ENCODE measurements at places on chromosomes 3 and 15. TPM values are rescaled to one million over a fixed set of nuclear protein-coding genes. Genes with fewer than 3 reads are reported as not detected.

The ITIH4 gene
- 0.84 TPM for total RNA-seq

The GABRB3 gene
- total RNA-seq: 78.3 TPM

The MCTP2 gene
- total RNA-seq: not detected

The PLA2G4F gene
- total RNA-seq: not detected

The FAM43A gene
- 4.3 TPM for total RNA-seq

The CCK gene
- 1.4 TPM for total RNA-seq

The TIGIT gene
- total RNA-seq: not detected

The AAGAB gene
- 76.4 TPM for total RNA-seq

The CAV3 gene
- not detected for total RNA-seq

The FBXW12 gene
- total RNA-seq: not detected

The PLCL2 gene
- 7.1 TPM for total RNA-seq

The TRIM59 gene
- total RNA-seq: 8.9 TPM

The RTP1 gene
- total RNA-seq: not detected

The TMEM39A gene
- total RNA-seq: 25.0 TPM

The HMCES gene
- 45.3 TPM for total RNA-seq

The ARGFX gene
- not detected for total RNA-seq

The CCDC80 gene
- 50.9 TPM for total RNA-seq

The FGF12 gene
- 0.38 TPM for total RNA-seq

The PEX11A gene
- total RNA-seq: 7.3 TPM

The COX5A gene
- 559 TPM for total RNA-seq
